GM19239 (cell line): ENCODE measurements at places on chromosomes 12 and 14.

DNA sequence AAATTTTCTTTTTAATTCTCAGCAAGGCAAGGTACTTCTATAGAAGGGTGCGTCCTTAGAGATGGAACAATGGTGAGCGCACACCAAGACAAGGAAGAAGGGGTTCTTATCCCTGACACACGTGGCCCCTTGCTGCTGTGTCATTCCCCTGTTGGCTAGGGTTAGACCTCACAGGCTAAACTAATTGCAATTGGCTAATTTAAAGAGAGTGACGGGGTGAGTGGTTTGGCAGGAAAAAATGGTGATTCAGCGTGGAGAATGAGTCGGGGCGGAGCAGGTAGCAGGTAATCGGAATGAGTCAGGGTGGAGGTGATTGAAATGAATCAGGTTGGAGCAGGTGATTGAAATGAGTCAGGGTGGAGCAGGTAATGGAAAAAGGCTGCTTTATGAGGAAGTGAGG lies 36.3 kb upstream of the HECTD1 start:
- no peak for DNase-seq

- no peak for DNase-seq
These were observed 35.3 kb downstream of the SLC25A47 start for GRCh38 chr14:100358396-100358795.

GRCh38 chr12:108701779-108702441 lies 29.4 kb downstream of the CORO1C start:
- no peak for DNase-seq

DNA sequence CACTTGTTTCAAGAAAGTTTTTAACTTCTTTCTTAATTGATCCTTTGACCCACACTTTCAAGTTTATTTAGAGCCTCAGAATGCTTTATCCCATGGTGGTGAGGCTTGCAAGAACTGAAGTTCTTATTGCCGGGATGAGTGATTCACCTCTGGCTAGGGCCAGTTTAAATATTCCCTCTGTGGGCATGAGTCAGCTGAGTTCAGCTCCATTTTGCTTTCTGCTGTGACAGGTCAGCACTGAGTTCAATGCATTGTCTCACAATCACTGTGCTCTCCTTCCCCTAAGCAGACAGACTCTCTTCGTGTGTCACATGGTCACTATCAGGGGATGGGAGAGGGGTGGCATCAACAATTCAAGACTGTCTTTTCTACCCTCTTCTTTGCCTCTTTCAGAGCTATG lies 514.6 kb upstream of the FBXO33 start:
- DNase-seq = no peak

DNA sequence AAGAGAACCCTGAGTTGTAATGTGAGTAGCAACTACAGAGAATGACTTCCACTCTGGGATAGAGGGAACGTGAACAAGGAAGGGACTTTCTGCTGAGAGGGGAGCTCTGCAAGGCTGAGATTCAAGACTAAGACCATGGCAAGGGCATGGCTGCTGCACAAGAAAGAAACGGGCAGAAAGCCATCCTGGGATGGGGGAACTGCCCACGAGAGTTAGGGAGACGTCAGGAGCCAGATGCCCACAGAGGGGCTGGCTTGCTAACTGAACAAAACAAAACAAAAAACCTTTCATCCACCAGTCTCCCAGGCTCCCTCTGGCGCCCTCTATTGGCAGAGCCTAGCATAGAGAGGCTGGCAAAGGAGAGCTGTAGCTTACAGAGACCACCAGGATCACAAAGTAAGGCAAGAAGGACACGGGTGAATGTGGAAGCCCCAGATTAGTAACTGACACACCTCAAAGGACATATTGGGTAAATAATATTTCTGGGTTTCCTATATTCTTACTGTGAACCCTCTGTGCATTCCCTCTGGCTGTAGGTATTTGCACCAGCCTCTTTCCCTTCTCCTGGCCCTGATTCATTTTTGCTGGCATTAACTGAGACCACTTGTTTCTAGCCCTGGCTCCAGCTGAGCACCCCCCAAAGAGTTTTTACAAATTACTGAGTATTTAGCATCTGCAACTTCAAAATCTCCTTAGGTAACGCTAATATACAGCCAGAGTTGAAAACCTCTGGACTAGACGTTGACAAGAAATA lies 338.3 kb downstream of the EMP1 start:
- DNase-seq = peak; percentile 10

- DNase-seq = no peak
These were observed 16.0 kb downstream of the SOS2 start for GRCh38 chr14:50215416-50215815.

GRCh38 chr12:31818623-31819268 lies 89.9 kb upstream of the AMN1 start:
- DNase-seq = no peak

DNA sequence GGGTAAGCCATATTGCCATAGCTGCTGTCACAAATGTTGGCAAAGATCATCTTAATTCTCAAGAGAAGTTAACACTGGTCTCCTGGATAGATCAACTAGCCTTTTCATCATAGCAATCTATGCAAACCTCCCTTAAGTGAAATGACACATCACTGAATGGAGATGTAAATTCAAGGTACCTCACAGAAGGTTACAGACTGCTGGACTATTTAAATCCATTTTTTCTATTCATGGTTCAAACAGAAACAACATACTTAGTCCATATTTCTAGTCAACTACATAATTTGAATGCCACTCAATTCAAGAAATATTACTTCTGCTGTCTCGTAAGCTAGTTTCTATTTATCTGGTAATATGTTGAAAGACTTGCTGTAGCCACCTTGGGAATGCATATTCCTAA lies 748.3 kb downstream of the C12orf50 start:
- DNase-seq = no peak
